Esophagus squamous epithelium (tissue), 5 donors: ENCODE measurements at places on chromosomes 6 and 20.

DNA sequence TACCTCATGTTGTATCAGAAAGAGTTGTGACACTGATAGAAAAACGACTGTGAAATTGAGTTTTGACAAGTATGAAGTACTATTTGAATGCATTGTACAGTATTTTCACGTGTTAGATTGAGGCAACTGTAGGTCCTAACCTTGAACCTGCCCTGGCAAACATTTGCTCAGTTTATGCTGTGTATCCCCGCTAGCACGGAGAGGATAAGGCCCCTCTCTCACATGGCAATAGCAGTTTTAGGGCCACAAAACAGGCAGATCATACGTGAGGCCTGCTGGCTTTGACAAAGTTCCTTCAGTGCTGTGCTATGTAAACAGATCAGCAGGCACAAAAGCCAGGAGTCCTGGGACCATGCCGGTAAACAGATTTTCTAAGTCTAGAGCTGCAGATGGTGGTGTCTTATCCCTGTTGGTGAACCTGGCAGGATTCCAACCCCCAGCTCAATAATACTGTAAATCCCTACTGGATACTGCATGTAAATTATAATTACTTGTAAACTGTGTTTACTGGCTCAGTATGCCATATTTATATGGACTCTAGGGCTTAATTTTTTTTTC, 23.8 kb upstream of the FAM217A start:
- DNase-seq: no peak

- DNase-seq: no peak
These were observed 627.5 kb downstream of the PRKN start for GRCh38 chr6:162100096-162100495.

DNA sequence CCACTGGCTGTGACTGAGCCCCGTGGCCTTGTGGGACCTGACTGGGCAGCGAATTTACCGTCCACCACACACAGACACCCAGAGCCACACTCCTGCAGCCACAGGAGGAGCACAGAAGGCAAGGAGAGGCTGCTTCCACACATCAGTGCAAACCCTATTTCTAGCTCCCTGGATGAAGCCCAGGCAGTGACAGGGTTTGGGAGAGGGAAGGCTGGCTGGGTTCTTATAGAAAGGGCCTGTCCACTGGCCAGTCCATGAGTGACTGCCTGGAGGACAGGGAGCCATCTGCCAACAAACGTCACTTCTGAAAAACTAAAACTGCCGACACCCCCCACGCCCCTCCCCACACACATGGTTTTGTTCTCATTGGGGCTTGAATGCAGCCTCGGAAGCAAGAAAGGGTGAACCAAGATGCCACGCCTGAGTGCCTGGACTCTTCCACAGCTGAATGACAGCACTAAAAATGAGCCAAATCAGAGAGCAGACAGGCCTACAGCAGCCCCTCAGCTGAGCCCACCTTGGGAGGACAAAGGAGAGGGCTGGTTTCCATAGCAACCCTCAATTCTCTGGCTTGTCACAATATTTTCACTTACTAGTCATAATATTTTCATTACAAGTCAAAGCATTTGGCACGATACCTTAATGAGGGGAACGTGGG, 38.4 kb downstream of the RRBP1 start:
- no peak for DNase-seq

- DNase-seq: no peak
These were observed 473.9 kb downstream of the PKHD1 start for GRCh38 chr6:51613558-51613957.

DNA sequence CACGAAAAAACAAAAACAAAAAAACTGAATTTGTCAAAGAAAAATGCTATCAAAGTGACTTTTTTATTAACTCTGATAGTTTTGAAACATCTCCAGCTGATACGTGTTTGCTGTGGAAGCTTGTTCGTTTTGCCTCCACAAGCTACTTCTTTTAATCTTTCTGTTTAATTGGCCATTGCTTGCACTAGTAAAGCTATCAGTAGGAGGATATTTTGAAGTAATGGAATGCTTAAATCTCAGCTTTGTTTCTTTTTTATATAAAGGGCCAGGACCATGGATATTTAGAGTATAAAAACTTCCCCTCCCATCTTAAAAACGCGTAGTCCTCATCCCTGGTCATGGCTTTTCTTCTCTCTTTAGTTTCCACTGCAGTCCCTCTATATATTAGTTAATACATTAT, 344.0 kb downstream of the NKAIN2 start:
- no peak for DNase-seq

GRCh38 chr6:166087246-166087645, 80.4 kb downstream of the TBXT start:
- no peak for DNase-seq

DNA sequence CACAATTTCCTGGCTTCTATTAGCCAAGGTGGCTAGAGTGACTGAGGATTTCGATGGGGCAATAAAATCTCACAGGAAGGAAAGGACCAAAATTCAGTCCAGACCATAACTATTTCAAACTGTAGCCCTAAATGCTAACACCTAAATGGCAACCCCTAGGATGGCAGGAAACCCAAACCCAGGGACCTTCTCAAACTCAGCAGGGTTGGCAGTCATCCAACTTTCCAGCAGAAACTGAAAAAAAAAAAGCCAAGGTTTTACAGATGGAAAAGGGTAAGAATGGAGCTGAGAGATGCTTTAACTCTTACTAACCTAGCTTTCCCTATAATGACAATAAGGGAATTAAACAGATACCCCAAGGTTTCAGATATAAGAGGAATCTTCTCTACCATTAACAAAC, 10.5 kb downstream of the IBTK start:
- DNase-seq: no peak

- no peak for DNase-seq
These were observed 812.8 kb upstream of the SLC35B3 start for GRCh38 chr6:9248133-9248532.

DNA sequence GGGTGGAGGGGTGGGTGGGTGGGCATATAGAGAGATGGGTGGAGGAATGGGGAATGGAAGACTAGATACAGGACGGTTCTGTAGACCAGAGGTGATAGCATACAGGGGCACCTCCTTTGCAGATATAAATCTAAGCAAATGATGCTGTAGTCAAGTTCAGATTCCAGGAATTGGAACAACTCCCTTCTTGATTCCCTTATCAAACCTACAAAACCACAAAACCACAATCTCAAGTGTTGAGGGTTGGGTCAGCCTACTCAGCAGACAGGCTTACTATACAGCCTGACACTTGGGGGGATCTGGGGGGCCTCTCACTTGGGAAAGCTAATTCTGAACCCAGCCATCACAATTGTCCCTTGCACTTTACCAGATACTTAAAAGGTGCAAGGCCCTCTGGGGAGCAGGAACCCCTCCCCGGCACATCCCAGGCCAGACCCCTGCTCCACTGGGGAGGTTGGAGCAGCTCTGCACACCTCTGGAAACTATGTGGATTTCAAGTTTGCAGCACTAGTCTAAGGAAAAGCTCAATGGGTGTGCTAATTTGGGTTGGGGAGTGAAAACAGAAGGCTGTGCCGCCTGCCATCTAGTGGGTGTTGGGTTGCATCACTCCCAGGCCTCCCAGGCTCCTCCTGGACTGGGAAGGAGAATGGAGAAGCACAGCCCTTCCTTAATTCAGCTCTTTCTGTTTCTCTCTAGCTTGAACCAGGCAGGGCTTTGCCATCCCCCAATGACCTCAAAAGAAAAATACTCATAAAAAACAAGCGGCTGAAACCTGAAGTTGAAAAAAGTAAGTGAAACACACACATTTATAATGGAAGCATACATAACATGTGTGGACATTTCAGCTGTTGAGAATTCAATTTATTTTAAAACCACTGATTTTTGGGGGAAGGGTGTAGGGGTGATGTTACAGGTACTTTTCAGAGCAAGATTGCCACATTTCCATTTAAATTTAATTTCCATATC, 121.2 kb upstream of the LAMP5 start:
- no peak for DNase-seq

GRCh38 chr6:30162265-30163089, 869 bp upstream of the TRIM15 start:
- no peak for DNase-seq

DNA sequence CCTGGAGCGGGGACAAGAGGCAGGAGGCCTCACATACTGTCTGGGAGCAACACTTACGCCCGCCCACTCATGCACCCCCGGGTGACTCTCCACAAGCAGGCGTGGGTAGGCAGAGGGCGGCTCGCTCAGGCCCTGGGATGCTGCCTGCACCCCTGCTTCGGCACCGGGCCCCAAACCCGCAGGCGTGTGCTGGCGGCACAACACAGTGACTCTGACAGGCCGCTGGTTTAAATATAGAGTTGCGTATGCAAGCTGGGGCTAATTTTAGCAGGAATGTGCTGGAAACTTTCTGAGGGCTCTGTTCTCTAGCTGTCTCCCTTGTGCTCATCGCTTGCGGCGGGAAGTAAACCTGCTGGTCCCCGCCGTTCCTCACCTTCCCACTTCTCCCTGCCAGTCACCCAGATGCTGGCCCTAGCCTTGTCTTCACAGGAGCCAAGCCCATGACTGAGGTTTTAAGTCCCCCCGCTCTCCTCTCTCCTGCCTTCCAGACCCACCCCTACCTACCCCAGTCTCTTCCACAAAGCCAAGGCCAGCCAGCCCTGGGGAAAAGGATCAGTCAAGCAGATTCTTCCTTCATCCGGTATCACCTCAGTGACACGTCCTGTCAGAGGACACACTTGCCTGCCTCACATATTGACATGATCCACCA, 94.5 kb upstream of the FOXP4 start:
- no peak for DNase-seq

GRCh38 chr6:136798044-136798443, 5.8 kb upstream of the MAP3K5 start:
- no peak for DNase-seq

DNA sequence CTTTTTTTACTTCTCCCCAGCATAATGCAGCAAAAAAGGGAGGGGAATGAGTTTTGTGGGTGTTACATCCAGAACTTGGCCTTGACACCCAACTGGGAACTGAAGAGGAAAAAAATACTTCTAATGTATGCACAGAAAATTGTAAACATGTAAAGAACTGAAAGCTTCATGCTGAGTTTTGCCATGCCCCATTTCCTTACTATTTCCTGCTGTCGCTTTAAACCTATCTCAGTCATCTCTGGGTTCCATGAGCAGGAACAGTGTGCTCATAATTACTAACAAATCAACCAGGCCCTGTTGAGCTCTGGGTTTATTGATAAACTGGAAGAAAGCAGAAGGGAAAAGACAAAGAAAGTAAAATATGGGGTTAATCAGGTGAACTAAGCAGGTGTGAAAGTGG, 14.2 kb downstream of the TFAP2B start:
- no peak for DNase-seq

- DNase-seq: no peak
These were observed 1.7 kb downstream of the SRMS start for GRCh38 chr20:63545814-63546213.

GRCh38 chr20:16158976-16159286, 414.3 kb downstream of the KIF16B start:
- DNase-seq: no peak

GRCh38 chr6:5942591-5942990, 64.1 kb downstream of the NRN1 start:
- DNase-seq: no peak

DNA sequence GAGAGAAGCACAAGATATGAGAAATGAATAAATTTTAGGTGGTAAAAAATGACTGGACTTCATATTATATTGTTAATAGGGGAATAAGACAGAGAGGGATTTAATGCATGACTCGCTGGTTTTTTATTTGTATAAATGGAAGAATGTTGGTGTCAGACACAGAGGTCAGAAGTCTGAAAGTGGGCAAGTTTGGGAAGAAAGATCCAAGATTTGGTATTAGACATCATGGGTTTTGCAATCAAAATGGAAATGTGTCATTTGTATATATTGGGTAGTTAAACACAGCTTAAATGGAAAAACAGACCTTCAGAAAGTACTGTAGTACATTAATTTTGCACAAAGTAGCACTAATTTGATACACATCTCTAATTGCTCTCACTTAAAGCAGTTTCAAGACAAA, 96.2 kb downstream of the EYA4 start:
- DNase-seq: no peak

- no peak for DNase-seq
These were observed 93.8 kb downstream of the RIN2 start for GRCh38 chr20:19851861-19852260.

DNA sequence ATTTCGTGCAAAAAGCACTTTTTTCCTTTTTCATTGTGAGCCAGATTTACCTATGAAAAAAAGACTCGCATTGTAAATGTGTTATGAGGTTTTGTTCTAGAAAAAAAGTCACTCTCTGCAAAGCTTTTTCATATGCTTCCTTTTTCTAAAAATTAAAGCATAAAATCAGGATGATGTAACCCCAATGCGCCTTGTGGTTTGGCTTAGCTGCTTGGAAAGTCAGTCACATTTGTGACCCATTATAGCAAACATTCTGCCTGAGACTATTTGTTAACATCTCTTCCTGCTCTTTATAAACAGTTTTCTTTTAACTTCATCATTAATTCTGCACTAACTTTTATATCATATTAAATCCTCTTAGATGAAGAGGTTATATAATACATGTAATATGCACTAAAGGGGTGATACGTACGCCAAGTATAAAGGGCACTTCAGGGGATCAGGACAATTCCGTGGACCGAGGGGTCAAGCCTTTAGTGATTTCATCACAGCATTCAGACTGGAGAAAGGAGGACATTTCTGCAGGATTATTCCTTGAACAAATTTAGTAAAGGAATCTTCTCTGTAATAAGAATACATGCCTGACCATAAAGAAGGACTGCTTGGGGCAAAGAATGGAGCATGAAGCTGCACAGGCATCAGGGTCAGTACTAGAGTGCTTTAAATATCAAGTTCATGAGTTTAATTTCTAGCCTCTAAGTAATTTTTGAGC, 48.1 kb upstream of the SMLR1 start:
- no peak for DNase-seq

DNA sequence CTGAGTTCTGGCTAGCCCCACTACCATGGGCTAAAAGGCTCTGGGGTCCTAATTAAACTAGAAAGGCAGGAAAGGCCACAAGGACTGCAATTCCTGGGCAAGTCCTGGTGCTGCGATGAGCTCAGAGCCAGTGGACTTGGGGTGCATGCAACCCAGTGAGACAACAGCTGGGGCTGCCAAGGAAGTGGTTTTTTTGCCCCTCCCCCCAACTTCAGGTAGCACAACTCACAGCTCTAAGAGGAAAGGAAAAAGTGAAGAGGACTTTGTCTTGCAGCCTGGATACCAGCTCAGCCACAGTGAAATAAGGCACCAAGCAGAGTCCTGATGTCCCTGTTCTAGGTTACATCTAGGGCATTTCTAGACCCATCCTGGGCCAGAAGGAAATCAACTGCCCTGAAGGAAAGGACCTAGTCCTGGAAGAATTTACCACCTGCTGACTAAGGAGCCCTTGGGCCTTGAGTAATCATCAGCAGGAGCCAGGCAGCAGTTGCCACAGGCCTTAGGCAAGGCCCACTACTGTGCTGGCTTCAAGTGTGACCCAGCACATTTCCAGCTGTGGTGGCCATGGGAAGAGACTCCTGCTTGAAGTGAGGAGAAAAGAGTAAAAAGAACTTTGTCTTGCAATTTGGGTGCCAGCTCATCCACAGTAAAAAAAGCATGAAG, 358.4 kb downstream of the BTBD3 start:
- DNase-seq: no peak

DNA sequence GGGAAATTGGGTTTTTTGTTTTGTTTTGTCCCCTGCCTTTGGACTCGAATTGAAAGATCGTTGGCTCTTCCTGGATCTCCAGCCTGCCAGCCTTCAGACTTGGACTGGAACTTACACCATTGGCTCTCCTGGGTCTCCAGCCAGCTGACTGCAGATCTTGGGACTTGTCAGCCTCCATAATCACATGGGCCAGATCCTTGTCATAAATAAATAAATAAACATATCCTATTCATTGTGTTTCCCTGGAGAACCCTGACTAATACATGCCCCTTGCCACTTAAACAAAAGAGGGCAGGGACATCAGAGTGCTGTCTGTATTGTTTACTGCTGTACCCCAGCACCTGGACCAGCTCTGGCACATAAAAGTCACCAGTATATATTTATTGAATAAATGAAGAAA, 101.5 kb downstream of the CAP2 start:
- DNase-seq: no peak
